Activated B cell treated with CpG ODN at 0.5 μM for 24 hours (primary cell): ENCODE measurements at places on chromosomes 6 and 20.

GRCh38 chr6:155187994-155188706 is 75.7 kb upstream of the CLDN20 start:
- no peak for DNase-seq

GRCh38 chr20:6744805-6745204 is 22.7 kb upstream of the BMP2 start:
- DNase-seq, result no peak

DNA sequence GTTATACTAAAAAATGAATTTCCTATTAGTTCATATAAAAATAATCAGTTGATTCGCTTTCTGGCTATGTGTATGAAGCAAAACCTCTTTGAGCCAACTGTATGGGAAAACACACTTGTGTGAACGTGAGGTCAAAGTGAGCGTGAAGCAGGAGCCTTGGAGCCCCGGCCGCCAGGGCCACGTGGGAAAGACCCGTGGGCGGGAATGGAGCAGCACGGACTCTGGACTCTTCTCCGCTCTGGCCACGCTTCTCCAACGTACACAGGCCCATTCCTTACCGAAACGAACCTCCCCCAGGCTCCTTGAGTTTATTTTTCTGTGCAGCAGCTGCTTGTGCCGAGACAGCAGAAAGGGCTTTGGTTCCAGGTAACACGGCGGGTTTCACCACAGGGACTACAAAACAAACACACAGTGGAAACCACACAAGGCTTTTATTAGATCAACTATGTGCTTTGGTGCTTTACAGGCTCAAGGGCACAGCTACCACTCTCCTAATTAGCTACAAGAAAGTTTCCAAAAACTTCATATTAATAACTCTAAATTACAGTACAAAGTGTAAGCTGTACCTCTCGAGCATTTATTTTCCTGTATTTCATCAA is 62.7 kb downstream of the TAF4 start:
- no peak for DNase-seq

GRCh38 chr20:41523857-41524256 is 94.3 kb downstream of the CHD6 start:
- DNase-seq, result no peak
